D341Med (cell line): ENCODE measurements at places on chromosomes 3 and 15.
A peak's percentile ranks its signal among the peaks of the same experiment; 100 is the strongest.

DNA sequence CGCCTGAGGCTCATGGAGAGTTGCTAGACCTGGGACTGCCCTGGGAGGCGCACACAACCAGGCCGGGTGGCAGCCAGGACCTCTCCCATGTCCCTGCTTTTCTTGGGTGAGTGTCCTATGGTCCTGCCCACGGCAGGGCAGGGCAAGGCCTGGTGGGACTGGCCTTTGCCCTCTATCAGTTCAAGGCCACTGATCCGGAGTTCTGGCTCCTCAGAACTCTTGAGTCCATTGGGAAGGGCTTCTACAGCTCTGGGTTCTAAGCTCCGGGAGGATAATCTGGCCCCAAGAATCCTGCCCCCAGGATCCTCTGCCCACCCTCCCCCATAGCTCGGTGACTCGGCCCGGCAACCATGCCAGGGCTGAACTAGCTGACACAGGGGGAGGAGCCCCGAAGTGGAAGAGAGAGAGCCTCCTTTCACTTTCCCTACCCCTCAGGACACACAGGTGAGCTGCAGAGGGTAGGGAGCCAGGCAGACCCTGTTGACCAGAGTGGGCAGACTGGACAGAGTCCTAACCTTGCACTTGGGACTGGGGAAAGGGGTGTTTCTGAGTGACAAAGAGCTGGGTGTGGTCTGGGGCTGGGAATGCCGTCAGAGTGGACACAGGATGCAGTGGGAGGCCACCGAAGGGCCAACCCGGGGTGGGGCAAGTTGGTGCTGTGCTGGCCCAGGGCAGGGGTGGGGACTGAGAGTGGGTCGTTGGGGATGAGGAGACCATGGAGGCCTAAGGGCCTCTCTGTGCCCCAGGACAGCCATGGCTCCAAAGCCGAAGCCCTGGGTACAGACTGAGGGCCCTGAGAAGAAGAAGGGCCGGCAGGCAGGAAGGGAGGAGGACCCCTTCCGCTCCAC, 664 bp downstream of the PARP3 start:
- DNase-seq: no peak

- DNase-seq: no peak
Measured at GRCh38 chr15:93362203-93362602, 273.2 kb upstream of the RGMA start.

DNA sequence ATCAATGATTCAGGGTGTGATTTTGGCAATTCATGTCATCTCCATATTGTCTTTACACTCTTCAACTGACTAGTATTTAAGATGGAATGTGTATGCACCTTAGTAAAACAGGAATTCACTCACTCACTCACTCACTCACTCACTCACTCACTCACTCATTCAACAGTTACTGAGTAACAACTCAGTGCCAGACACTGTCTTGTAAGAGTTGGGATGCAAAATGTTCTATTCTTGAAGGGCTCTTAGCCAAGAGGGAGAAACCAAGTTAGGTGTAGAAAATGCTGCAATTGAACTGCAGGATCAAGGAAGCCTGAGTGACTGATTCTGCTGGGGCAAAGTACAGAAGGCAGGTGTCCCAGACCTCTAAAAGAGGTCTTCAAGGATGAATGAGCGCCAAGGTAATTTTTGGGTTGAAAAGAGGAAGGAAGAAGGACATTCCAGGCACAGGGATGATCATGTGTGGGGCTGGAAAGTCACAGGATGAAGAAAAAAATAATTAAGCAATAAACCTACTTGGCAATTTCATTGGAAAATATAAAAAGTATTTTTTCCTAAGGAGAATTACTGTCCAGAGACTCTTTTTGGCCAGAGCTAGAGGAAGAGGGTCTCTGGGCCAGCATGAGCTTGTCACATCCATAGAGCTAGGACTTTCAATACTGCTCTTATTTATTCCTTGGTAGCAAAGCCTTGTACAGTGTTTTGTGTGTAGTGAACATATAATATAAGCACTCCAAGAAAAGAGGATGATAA, 58.9 kb upstream of the ETV5 start:
- DNase-seq: no peak

DNA sequence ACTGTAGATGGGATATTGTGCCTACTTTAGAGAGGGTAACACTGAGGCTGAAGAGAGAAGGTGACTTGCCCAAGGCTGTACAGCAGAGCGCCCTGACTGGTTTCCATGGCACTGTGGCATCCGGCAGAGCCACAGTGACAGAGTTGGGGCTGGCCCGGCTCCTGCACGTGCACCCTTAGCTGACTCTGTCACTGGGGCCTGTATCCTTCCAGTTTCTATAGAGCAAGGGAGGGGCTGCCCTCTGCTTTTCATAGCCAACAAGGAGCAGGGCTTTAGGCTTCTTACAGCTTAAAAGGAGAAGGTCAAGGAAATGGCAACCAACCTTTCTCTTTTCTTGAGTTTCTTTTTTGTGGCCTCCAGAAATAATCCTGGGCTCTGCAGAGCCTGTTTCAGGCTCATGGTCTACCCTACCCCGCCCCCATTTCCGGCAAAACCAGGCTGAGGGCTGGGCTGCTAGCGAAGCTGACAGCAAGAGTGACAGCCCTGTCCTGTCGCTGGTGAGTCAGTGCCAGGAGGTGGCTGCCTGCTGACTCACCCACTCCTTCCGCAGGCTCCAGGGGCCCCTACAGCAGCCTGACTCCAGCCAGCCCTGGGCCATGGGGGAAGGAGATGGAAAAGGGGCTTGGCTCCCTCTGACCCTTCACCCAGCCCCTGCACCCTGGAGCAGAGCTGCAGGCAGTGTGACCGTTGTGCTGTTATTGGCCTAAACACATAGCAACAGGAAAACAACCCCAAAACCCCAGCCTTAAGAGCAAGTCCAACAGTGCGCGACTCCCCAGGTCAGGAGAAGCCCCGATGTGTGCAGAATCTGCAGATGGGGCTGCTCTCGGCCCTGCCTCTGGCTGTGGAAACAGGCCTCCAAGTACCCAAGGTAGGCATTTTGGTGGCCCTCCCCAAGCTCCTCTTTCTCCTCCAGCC, 29.8 kb downstream of the SLC6A6 start:
- no peak for DNase-seq

DNA sequence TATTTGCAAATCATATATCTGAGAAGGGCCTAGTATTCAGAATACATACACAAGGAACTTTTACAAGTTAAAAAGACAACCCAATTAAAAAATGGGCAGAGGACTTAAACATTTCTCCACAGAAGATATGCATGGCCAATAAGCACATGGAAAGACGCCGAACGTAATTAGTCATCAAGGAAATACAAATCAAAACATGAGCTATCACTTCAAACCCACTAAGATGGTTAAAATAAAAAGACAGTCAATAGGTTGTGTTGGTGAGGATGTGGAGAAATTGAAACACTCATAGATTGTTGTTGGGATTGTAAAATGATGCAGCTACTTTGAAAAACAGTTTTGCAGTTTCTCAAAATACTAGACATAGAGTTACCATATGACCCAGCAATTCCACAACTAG, 61.2 kb upstream of the NEO1 start:
- DNase-seq: no peak

GRCh38 chr15:42193383-42193782, 14.7 kb downstream of the VPS39 start:
- DNase-seq: no peak

DNA sequence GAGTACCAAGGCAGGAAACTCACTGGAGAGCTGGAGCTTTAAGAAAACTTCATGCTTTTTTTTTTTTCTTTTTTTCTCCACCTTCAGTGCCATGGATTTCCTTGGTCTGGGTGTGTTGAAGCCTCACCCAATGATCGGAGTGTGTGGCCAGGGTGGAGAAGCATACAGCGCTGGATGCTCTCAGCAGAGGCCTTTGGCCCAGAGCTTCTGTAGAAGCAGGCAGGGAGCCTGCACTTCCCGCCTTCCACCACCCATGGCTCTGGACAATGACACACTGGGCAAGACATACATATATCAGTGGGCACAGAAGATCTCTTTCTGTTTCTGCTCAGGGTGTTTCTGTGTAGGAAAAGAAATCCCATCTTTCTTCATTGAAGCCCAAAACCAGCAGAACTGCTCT, 55.8 kb upstream of the ACAD9 start:
- DNase-seq: no peak

GRCh38 chr15:93012786-93013185, 76.2 kb downstream of the RGMA start:
- no peak for DNase-seq

DNA sequence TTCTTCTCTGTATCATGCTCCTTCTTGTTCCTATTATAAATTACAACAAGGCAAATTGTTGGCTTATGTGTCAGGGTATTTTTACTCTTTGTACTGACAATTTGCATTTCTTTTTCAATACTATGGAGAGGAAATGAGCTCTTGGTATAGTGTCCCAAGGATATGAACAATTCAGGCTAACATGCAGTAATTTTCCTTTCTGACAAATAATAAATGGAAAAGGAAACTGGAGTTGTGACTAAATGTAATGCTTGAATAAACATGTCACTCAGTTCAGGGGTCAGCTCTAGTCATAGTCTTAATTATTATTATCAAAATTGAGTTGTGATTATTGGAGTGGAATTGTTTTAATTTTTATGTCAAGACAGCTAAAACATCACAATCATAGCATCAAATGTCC, 256.0 kb upstream of the ZPLD1 start:
- DNase-seq: no peak

- no peak for DNase-seq
Measured at GRCh38 chr3:9978710-9979305, 7.8 kb downstream of the EMC3 start.

DNA sequence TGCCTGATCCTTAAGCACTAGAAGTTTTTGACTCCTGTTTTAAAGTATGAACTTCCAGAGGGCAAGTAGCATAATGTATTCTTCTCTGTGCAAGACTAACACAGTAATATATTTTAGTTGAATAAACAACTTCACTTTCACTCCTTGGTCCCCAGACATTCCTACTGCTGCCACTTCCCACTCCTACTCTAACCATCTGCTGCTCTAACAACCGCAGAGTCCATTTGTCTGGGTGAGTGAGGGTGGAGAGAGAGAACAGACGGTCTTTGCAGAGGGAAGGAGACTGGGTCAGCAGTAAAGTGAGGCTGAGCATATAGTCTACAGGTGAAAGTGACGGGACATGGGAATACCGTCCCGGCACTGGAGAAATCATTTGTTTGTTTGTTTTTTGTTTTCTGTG, 301.0 kb upstream of the SLCO3A1 start:
- no peak for DNase-seq

GRCh38 chr3:12234906-12235305, 54.0 kb upstream of the PPARG start:
- DNase-seq: no peak

GRCh38 chr3:179788996-179789395, 136.2 kb downstream of the USP13 start:
- DNase-seq: no peak

DNA sequence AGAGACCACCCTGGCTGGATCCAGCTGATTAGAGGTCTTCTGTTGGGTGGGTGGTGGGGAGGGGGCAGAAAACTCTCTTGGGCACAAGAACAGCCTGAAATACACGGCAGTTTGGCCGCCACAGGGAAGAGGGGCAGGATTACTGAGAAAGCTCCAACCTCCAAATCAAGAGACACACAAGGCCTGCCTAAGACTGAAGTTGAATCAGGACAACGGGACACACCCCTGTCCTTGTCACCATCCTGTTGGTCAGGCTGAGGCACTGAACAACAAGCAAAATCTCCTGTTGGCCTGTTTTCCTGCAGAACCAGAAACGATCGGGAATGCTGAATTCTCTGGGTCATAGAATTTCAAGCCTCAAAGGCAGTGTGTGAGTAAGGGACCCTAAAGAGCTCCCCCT, 247.8 kb downstream of the FAM43A start:
- DNase-seq: no peak

- DNase-seq: no peak
Measured at GRCh38 chr15:47794252-47794914, 77.1 kb downstream of the SEMA6D start.

DNA sequence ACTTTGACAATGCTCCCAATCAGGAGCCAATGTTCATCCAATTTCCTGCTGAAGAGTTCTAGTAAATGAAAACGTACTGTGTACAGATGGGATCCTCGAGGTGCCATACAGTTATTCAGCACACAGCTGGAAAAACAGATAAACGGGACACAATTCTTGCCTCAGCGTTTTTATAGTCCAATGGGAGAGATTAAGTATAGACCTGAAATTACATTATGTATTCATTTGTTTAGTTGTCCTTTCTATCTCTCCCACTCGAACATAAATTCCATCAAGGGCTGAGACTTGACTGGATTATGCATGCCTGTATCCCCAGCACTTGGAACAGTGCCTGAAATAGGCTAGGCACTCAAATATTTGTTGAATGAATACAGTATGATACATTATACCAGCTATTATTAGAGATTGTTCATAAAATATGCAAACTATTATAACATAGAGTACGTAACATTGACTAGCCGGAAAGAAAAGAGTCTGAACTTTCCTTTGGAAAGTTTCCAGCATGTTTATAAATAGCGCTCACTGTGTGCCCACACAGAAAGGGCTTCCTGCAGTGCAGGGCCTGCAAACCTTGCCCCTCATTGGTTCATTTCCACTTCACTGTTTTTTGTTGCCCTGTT, 27.4 kb upstream of the SNTN start:
- DNase-seq: no peak

DNA sequence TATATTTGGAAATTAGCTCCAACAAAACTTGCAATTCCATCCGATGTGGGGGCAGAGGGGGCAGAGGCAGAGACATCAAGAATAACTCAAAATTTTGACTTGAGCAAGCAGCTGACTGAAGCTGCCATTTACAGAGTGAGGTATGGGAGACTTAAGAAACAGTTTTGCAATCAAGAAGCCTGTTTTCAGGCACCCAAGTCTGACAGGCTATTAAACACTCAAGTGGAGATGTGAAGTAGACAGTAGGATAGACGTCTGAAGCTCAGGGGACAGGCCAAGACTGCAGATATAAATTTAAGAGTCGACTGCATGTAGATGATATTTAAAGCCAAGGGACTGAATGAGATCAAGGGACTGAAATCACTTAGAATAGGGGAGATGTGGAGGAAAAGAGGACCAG, 9.9 kb upstream of the SH3BP5 start:
- DNase-seq: no peak

DNA sequence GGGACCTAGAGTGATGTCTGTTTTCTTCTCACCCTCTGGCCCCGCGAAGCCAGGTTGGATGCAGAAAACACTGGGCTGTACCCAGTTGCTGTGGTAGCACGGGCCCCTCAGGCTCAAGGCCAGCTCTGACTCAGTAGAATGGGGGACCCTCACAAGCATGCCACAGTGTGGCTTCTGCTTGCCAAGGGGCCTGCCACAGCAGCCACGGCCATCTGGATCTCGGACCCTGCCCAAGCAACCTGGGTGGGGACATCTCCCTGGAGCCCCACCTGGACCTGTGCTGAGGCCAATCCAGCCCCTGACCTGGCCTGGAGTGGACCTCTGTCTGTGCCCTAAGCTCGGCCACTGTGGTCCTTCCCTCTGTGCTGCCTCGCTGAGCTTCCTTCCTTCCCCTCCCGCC, 59.0 kb downstream of the MGLL start:
- no peak for DNase-seq

- DNase-seq: peak; percentile 88
Measured at GRCh38 chr15:40782609-40783227, 12.9 kb downstream of the C15orf62 start.
